ENCODE measurements at places on chromosomes 3 and 15. TPM values are rescaled to one million over a fixed set of nuclear protein-coding genes. Genes with fewer than 3 reads are reported as not detected.
A peak's percentile ranks its signal among the peaks of the same experiment; 100 is the strongest.

DNA sequence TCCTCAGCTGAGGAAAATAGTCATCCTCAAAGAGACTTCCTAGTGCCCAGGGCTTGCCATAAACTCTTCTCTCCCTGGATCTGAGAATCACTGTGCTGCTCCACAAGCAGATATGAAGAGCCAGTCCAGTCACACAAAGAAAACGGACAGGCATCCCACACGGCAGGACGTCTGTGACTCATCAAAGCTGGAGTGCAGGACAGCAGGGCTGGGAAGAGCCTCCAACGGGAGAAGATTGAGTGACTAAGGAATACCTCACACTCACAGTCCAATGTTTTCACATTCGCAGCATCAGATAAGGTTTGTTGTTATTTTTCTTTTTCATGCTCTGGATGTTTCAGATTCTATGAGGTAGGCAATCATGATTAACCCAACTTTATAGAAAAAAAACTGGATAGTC lies 57.8 kb downstream of the NEK10 start:
- H3K4me1 ChIP-seq = no peaks in the 10 kb centered on the region
- no peak for DNase-seq
- H3K36me3 ChIP-seq = no peaks in the 10 kb centered on the region
- H3K27ac ChIP-seq = no peak overlapping the region
- no peak overlapping the region for H3K4me3 ChIP-seq

ITIH1 gene
- not detected for total RNA-seq

DNA sequence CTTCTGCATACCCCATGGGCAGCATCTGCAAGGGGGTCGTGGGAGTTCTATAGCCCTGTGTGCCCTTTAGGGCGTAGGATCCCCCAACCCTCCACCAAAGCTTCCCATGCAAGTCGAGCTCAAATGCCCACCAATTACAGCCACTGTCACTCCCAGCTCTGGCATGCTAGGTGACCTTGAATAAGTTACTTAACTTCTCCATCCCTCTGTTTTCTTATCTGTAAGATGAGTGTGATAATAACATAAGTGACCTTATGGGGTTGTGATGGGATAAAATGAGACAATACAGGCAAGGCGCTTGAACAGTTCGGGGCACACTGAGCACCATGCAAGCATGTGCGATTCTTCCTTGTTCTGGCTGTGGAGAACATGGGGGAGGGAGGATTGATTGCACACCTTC lies 74.8 kb upstream of the POMGNT2 start:
- H3K27ac ChIP-seq = peak overlapping the region; percentile 56
- H3K27me3 ChIP-seq = no peaks in the 10 kb centered on the region
- H3K4me3 ChIP-seq = no peak overlapping the region
- H3K4me1 ChIP-seq = peaks cover 11% of the 10 kb centered on the region

DNA sequence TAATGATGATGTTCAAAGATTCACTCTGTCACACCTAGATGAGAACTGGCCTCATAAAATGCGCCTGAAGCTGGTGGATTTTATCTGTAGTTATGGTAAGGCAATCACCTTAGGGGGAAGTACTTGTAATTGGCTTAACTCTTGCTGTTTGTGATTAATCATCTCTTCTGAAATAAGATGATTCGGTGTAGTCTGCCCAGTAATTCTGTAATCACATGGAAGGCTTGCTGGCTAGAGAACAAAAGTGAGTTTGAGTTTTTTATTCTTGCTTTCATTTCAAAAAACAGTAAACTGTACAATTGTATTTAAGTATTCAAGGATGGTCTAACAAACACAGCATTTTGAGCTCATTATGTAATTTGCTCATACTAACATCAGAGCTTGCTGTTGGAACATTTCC lies 72.1 kb downstream of the OTOL1 start:
- H3K4me1 ChIP-seq = no peaks in the 10 kb centered on the region
- DNase-seq = no peak
- H3K27ac ChIP-seq = no peak overlapping the region
- no peaks in the 10 kb centered on the region for H3K36me3 ChIP-seq
- no peaks in the 10 kb centered on the region for H3K27me3 ChIP-seq

DNA sequence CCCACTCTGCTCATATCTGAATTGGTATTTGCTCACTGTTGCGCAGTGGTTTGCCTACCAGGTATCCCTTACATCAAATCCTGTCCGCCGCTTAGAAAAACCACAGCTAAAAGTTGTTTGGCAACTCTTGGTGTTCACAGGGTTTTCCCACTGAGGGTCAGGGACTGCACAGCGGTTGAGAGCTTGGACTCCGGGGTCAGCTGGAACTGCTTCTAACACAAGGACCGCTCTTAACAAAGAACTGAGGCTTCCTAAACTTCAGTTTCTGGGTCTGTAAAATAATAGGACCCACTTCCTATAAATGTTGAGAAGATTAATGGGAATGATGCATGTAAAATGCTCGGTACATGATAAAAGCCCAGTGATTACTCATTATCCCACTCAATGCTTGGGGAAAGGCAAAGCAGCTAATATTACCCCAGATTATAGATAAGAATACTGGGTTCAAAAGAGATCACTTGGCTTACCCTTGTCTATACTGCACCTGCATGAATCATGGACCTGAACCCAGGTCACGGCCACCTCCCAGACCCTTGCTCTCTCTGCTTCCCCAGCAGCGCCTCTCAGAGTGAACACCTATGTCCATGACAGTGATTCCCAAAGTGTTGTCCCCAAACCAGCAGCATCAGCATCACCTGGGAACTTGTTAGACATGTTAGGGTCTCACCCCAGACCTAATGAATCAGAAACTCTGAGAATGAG lies 36.1 kb downstream of the LIPC start:
- peak overlapping the region; percentile 79 for H3K27ac ChIP-seq
- H3K4me1 ChIP-seq = peaks cover 22% of the 10 kb centered on the region

MLF1 gene
- total RNA-seq = 1.7 TPM

ABHD5 gene
- 38.0 TPM for total RNA-seq

AGBL1 gene
- total RNA-seq = not detected

- no peak overlapping the region for H3K27ac ChIP-seq
- H3K27me3 ChIP-seq = no peaks in the 10 kb centered on the region
- H3K4me1 ChIP-seq = no peaks in the 10 kb centered on the region
- DNase-seq = no peak
- no peak overlapping the region for H3K4me3 ChIP-seq
These were observed 88.9 kb upstream of the SNTN start for GRCh38 chr3:63563572-63563971.

TNNC1 gene
- 3.1 TPM for total RNA-seq

CPNE9 gene
- total RNA-seq = not detected

DNA sequence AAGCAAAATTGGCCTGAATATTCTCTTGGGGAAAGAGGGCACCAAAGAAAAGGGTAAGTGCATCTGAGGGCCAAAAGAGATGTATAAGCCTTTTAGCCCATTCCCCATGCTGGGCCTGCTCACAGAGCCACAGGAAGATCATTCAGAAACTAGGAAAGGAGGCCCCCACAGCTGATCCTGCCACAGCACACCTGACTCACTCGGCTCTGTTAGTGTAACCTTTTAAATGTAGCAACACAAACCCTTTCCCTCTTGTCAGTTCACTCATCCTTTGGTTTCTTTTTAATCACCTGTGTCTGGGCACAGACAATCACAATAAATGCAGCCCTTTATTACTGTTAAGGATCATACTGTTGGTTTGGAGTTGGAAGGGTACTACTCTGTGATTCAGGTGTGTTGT lies 69.9 kb downstream of the PDCD6IP start:
- H3K4me3 ChIP-seq = no peak overlapping the region
- H3K36me3 ChIP-seq = peaks cover 64% of the 10 kb centered on the region
- H3K27ac ChIP-seq = no peak overlapping the region
- H3K27me3 ChIP-seq = no peaks in the 10 kb centered on the region

DNA sequence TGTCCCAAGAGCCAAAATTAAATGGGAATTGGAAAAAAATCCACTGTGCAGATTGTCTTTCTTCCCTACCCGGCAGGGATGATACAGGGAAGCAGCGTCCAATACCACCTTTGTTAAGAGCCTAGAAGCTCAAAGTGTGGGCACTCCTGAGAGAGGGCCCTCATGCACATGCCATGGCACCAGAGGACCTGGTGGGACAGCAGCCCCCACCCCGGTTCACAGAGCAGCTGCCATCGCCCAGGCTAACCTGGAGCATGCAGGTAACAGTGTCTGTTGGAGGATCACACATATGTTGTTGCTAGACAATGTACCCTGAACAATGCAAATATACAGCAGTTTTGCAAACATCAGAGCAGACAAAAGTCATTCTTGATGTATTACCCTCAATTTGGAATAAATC lies 206.5 kb downstream of the TJP1 start:
- DNase-seq = no peak
- no peaks in the 10 kb centered on the region for H3K4me1 ChIP-seq
- H3K4me3 ChIP-seq = no peak overlapping the region
- H3K36me3 ChIP-seq = no peaks in the 10 kb centered on the region

DNA sequence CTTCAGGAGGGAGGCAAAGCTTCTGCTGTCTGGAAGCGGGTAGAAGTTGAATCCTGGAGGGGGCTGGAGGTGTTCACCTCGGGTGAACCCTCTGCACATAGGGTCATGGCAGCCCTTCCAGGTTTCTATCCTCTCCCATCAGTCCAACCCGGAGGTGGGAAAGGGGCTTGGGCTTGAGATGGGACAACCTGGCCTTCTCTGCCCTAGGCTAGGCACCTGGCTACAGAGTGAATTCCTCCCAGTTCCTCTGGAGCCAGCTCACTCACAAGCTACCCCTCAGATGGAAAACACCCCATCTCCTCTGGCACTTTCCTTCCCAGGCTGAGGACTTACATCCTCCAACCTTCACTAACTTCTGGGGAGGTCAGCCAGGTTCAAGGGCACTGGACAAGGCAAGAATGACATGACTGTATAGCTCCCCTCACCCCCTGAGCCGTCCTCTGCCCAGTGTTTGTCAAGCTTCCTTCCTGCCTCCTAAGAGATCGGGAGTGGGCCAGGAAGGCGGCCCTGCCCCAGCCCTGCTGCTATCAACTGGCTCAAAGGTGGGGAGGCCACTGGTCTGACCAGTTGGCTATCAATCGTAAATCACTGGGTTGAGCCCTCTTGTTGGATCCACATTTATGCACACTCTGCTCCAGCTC lies 45.8 kb downstream of the KLF15 start:
- H3K27ac ChIP-seq = no peak overlapping the region
- H3K27me3 ChIP-seq = no peaks in the 10 kb centered on the region
- no peaks in the 10 kb centered on the region for H3K4me1 ChIP-seq
- no peak overlapping the region for H3K4me3 ChIP-seq

- no peak overlapping the region for H3K27ac ChIP-seq
- H3K4me3 ChIP-seq = no peak overlapping the region
- no peak for DNase-seq
- peaks cover 16% of the 10 kb centered on the region for H3K36me3 ChIP-seq
- H3K27me3 ChIP-seq = peaks cover 17% of the 10 kb centered on the region
These were observed 5.9 kb downstream of the CAMK2N2 start for GRCh38 chr3:184255291-184256039.

C3orf22 gene
- not detected for total RNA-seq

- H3K27me3 ChIP-seq = peaks cover 28% of the 10 kb centered on the region
- H3K27ac ChIP-seq = no peak overlapping the region
- H3K36me3 ChIP-seq = no peaks in the 10 kb centered on the region
- no peak for DNase-seq
- no peak overlapping the region for H3K4me3 ChIP-seq
- no peaks in the 10 kb centered on the region for H3K4me1 ChIP-seq
These were observed 279.8 kb downstream of the VPS13C start for GRCh38 chr15:61780278-61780980.

CCR8 gene
- not detected for total RNA-seq

DNA sequence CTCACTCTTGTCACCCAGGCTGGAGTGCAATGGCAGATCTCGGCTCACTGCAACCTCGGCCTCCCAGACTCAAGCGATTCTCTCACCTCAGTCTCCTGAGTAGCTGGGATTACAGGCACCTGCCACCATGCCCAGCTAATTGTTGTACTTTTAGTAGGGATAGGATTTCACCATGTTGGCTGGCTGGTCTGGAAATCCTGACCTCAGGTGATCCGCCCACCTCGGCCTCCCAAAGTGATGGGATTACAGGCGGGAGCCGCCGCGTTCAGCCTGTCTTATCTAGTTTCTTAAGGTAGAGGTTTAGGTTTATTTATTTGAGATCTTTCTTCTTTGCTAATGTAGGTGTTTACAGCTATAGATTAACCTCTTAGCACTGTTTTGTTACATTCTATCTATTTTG lies 708.8 kb downstream of the ZNF385D start:
- no peak overlapping the region for H3K4me3 ChIP-seq
- no peaks in the 10 kb centered on the region for H3K27me3 ChIP-seq
- no peak overlapping the region for H3K27ac ChIP-seq
- H3K36me3 ChIP-seq = no peaks in the 10 kb centered on the region
- no peak for DNase-seq
- H3K4me1 ChIP-seq = no peaks in the 10 kb centered on the region

Measured in stomach (tissue), 19 donors.